IMR-90 (cell line): ENCODE measurements at places on chromosomes 1 and 21.

GRCh38 chr1:72662918-72663317 lies 380.6 kb upstream of the NEGR1 start:
- no peak for DNase-seq
- H3K4me3 ChIP-seq, result no peak overlapping the region
- no peak overlapping the region for H3K27ac ChIP-seq
- no peaks in the 10 kb centered on the region for H3K27me3 ChIP-seq

GRCh38 chr1:2380816-2381591 lies 10.3 kb downstream of the MORN1 start:
- no peaks in the 10 kb centered on the region for H3K4me1 ChIP-seq
- DNase-seq, result no peak
- no peak overlapping the region for H3K4me3 ChIP-seq
- H3K36me3 ChIP-seq, result no peaks in the 10 kb centered on the region
- H3K27ac ChIP-seq, result no peak overlapping the region

DNA sequence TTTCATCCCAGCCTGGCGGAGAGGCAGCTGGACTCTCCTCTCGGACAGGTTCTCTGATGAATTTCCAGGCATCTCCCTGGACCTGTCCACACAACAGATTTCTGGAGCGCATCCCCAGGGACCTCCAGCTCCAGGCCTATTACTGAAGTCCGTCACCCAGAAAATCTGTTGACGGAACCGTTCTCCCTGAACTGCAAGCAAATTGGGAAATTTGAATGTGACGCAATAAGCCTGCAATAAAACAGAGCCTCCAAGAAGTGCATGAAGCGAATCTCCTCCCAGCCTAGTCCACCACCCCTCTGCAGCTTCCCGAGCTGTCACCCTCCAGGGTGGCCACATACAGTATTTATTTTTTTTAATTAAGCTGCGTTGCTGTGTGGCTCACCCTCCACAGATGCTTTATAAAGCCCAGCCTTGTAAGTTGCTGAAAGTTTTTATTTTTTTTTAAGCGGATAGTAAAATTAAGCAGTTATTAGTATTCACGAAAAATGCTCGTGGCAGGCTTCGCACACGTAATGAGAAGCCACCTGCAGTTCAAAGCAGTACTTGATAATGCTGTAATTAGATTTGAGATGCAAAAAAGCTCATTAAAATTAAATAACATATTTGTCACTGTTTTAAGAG lies 173.3 kb downstream of the CAMTA1 start:
- no peak overlapping the region for H3K4me3 ChIP-seq
- H3K27me3 ChIP-seq, result peaks cover 41% of the 10 kb centered on the region
- H3K36me3 ChIP-seq, result no peaks in the 10 kb centered on the region
- H3K4me1 ChIP-seq, result peaks cover 3% of the 10 kb centered on the region; the same call in 1 of the 2 replicates
- H3K27ac ChIP-seq, result no peak overlapping the region

GRCh38 chr1:162885265-162885664 lies 24.3 kb upstream of the CCDC190 start:
- H3K4me1 ChIP-seq, result no peaks in the 10 kb centered on the region
- no peak overlapping the region for H3K27ac ChIP-seq
- H3K36me3 ChIP-seq, result no peaks in the 10 kb centered on the region
